ENCODE measurements at places on chromosomes 3 and 15. TPM values are rescaled to one million over a fixed set of nuclear protein-coding genes. Genes with fewer than 3 reads are reported as not detected.

Gene AQR
- 13.9 TPM for total RNA-seq

Gene NOX5
- 0.16 TPM for total RNA-seq

Gene GCSAM
- not detected for total RNA-seq

Gene IDH3A
- 22.8 TPM for total RNA-seq

Gene CYB561D2
- 30.5 TPM for total RNA-seq

Gene TMEM40
- total RNA-seq, result not detected

Gene XCR1
- not detected for total RNA-seq

Gene OXSM
- 6.7 TPM for total RNA-seq

Gene CHRD
- under 0.01 TPM for total RNA-seq

Gene GOLGA6A
- total RNA-seq, result not detected

Gene DPPA2
- not detected for total RNA-seq

Gene MAP6D1
- total RNA-seq, result 2.0 TPM

Gene ARIH2
- 85.6 TPM for total RNA-seq

Gene CCR5
- total RNA-seq, result not detected

Gene EXD1
- not detected for total RNA-seq

Gene LRRC15
- total RNA-seq, result under 0.01 TPM

Gene LINGO1
- total RNA-seq, result 0.16 TPM

Gene IGDCC3
- not detected for total RNA-seq

Gene C3orf49
- not detected for total RNA-seq

Gene NCEH1
- 46.1 TPM for total RNA-seq

Gene LRTM1
- not detected for total RNA-seq

Gene PLXND1
- 347 TPM for total RNA-seq
